SK-N-DZ (cell line): ENCODE measurements at places on chromosomes 6 and 20.

- no peak for DNase-seq
These were observed 798 bp downstream of the DSP start for GRCh38 chr6:7542065-7542873.

DNA sequence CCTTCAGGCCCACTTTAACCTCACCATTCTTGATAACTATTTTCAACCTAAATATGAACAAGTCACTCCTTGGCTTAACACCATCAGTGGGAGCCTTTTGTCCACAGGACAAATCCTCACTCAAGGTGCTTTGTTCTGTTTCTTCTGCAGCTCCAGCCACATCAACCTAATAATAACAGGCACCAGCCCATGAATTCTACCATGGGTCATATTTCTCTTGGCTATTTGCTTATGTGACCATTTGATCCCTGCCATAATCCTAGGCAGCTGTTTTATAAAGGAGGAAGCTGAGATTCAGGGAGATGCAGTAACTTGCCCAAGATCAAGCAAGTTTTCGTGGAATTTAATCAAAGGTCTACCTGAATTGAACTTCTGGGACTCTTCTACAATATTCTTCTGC lies 561.3 kb downstream of the DHX35 start:
- no peak for DNase-seq

DNA sequence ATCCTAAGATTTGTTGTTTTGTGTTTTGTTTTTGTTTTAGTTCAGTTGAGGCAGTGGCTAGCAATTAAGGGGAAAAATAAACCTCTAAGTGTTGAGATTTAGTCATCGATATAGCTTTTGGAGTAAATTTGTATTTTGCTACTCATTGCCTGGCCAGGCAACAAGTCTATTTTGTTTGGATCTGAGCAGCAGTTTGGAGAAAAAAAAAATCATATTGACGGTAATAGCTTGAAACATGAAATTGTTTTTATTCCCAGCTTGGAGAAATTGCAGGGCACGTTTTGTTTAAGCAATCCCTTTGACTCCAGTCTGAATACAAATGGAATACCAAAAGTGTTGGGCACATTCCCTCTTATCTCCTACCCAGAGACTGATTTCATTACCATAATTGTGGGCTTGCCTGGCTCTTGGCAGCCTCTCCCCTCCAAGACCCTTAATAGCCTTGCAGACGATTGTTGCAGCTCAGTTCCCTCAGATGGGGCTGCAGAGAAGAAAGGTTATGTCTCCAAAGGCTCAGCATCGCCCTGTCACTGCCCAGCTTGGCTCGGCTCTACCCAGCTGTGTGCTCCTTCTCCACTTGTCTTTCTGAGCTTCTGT lies 56.0 kb downstream of the ISM1 start:
- no peak for DNase-seq

DNA sequence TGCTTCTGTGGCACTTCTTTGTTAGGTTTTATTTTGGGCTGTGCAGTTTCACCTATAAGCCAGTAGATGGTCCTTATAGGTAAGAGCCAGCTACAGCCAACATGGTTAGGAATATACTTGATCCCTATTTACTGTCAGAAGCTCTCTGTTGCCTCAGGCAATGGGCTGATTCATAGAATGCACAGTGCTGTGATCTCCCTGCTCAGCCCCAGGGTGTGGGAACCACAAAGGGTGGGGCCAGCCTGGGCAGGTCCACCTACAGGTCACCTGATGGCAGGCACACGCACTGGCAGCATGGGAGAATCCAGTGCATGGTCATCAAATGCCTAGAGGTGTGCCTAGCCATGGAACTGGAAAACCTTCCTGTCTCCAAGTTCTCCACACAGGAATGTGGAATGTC lies 191.9 kb downstream of the MOXD1 start:
- DNase-seq: no peak

DNA sequence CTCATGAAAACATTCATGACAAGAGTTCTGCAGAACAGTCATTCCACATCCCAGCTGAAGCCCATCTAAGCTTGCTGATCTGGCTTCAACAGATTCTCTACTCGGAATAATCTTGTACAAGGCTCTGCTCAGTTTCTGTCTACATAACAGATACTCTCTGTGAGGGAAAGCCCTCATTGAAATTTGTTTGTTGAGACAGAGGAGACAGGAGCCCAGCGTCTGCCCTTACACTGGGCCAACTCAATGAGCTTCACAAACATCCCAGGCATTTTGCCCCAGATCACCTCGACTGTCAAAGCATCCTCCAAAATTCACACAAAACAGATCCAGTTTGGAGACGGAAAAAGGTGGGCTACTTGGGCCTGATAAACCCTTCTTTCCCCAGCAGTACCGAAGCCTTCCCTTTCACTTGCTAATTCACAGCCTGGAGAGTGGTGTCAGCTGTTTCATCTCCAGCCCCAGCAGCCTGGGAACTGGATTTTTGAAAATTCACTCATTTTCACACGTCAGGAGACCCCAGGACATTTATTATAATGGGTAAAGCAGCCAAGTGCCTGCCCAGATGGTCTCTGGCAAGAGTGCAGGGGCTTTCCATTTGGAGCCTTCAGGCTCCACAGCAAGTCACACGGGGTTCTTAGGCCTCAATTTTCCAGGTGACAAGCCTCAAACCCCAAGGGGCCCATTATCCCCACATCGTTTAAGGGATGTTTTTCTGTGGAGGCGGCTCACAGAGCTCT lies 7.3 kb downstream of the CCDC167 start:
- DNase-seq: no peak

- no peak for DNase-seq
These were observed 81.2 kb downstream of the THBS2 start for GRCh38 chr6:169172456-169172855.

DNA sequence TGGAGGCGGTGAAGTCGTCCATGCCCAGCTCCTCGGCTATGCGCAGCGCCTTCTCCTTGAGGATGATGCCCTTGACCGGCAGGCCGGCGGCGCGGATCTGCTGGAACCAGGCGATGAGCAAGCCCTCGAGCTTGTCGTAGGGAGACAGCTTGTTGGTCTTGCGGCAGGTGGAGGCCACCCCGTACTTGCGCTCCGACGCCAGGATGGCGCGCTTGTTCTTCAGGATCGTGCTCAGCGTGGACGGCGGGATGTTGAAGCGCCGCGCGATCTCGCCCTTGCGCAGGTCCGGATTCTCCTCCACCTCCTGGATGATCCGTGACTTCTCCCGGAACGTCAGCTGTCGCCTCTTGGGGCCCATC lies 435 bp downstream of the CENPB start:
- DNase-seq: peak; percentile 59

DNA sequence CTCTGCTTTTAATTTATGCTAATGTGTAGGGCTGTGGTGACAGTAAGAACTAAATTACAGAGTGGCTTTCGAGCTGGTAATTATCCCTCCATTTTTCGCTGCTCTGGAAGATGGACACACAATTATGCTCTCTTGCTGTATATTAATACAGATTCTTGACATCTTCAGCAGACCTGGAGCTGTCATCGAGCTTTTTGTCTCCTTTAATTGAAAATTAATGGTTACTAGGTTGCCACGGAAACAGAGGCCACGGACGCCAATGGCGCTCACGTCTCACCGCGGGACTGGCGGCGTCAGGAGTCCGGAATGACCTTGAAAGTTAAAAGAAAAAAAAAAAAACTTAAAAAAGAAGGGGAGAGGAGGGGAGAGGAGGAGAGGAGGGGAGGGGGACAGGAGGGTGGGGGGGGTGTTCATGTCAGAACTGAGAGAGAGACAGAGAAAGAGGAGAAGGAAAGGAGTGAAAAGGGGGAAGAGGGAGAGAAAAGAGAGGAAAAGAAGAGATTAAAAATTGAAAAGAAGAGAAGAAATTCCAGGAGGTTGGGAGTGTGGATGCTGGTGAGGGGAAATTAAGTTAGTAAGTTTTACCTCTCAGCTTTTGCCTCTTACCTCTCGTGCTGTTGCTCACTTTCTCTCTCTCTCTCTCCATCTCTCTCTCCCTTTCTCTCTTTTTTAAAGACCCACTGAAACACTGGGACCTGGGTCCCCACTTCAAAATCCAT lies 22.1 kb upstream of the FOXP4 start:
- DNase-seq: peak; percentile 32
